ENCODE measurements at places on chromosomes 3 and 15.
A peak's percentile ranks its signal among the peaks of the same experiment; 100 is the strongest.

DNA sequence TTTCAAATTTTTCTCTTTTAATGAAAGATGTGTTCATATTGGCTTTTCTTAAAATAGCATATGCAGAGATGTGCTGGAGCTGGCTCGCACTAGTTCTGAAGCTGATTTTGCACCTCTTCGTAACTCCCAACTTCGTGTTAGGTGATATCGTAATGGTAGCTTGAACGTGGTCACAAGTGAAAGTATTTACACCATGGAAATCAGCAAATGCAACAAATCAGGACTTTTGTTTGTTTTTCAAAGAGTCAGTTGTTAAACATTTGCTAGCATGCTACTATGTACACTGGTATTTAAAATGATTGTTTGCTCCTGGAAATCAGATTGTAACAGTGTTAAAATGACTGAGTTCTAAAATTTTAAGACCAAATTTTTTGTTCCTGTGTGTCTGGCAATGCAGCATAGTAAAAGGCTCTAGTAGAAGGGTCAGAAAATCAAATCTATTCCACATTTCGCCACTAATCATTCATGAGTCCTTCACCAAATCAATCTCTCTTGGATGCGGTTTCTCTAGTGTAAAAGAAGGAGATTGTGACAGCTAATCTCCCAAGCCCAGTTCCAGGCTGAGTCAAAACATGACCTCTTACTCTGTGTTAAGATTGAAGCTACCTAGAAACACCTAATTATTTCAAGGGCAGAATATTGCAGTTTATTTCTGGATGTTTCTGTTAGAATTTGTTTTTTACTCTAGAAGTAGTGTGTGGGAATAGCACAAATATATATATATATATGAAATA lies 34.3 kb upstream of the CMC1 start:
- H3K27ac ChIP-seq, result no peak overlapping the region
- H3K27me3 ChIP-seq, result no peaks in the 10 kb centered on the region
- H3K4me1 ChIP-seq, result no peaks in the 10 kb centered on the region
- H3K36me3 ChIP-seq, result no peaks in the 10 kb centered on the region

DNA sequence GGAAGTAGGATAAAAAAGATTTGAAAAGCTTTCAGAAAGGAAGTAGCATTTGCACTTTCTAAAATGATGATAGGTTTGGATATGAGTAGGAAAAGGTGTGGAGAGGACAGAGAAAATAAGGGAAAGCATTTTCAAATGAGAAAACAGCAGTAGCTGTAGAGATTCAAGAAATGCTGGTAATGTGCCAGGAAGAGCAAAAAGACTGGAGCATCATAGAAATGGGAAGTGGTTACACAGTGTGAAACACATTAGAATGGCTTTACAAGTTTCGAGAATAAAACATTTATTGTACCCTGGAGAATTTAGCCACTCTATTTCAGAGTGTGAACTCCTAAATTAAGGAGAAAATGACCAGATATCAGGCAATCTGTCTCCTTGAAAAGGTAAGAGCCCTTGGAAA lies 108.3 kb upstream of the CHL1 start:
- H3K4me1 ChIP-seq, result no peaks in the 10 kb centered on the region
- H3K27me3 ChIP-seq, result no peaks in the 10 kb centered on the region
- H3K27ac ChIP-seq, result no peak overlapping the region

GRCh38 chr3:49248840-49249227 lies 28.2 kb downstream of the C3orf62 start:
- H3K27me3 ChIP-seq, result no peaks in the 10 kb centered on the region
- DNase-seq, result peak; percentile 51
- no peaks in the 10 kb centered on the region for H3K36me3 ChIP-seq
- H3K4me3 ChIP-seq, result no peak overlapping the region
- peak overlapping the region; percentile 17 for H3K27ac ChIP-seq
- peaks cover 9% of the 10 kb centered on the region for H3K4me1 ChIP-seq

- no peak overlapping the region for H3K27ac ChIP-seq
- DNase-seq, result peak; percentile 17
- H3K4me1 ChIP-seq, result peaks cover 7% of the 10 kb centered on the region
- no peaks in the 10 kb centered on the region for H3K36me3 ChIP-seq
- no peak overlapping the region for H3K4me3 ChIP-seq
- no peaks in the 10 kb centered on the region for H3K27me3 ChIP-seq
These were observed 251.2 kb upstream of the VEPH1 start for GRCh38 chr3:157754451-157754850.

GRCh38 chr3:150074277-150074676 lies 103.6 kb upstream of the PFN2 start:
- no peaks in the 10 kb centered on the region for H3K27me3 ChIP-seq
- no peak overlapping the region for H3K27ac ChIP-seq
- H3K4me3 ChIP-seq, result peak overlapping the region; percentile 51
- peaks cover 27% of the 10 kb centered on the region for H3K4me1 ChIP-seq

GRCh38 chr3:129602309-129602708 lies 4.2 kb downstream of the PLXND1 start:
- peaks cover 52% of the 10 kb centered on the region for H3K4me1 ChIP-seq
- no peak for DNase-seq
- no peak overlapping the region for H3K4me3 ChIP-seq
- H3K36me3 ChIP-seq, result no peaks in the 10 kb centered on the region
- no peaks in the 10 kb centered on the region for H3K27me3 ChIP-seq

GRCh38 chr15:81562986-81563385 lies 189.0 kb upstream of the TMC3 start:
- no peaks in the 10 kb centered on the region for H3K27me3 ChIP-seq
- H3K4me3 ChIP-seq, result no peak overlapping the region
- H3K36me3 ChIP-seq, result no peaks in the 10 kb centered on the region
- DNase-seq, result no peak

DNA sequence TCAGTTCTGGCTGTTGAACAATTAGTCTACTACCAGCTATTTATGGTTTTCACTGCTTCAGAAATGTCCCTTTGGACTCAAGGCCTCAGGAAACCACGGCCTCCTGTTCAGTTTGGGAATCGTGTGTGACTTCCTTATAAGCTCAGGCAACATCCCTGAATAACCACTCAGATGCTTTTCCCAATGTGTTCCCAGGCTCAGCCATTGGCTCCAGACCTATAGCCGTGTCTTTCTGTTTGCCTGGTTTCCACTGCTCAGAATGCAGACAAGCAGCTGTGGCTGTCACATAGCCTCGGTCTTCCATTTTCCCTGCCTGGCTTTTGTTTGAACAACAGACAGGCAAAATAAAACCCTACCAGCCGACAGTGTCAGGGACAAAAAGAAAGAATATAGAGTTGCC lies 63.2 kb upstream of the ATP2B2 start:
- H3K27me3 ChIP-seq, result peaks cover 17% of the 10 kb centered on the region
- no peaks in the 10 kb centered on the region for H3K4me1 ChIP-seq
- H3K4me3 ChIP-seq, result no peak overlapping the region
- H3K36me3 ChIP-seq, result no peaks in the 10 kb centered on the region
- no peak for DNase-seq

GRCh38 chr3:177429771-177430170 lies 232.5 kb upstream of the TBL1XR1 start:
- no peak overlapping the region for H3K4me3 ChIP-seq
- no peaks in the 10 kb centered on the region for H3K36me3 ChIP-seq
- DNase-seq, result no peak
- H3K27ac ChIP-seq, result no peak overlapping the region

DNA sequence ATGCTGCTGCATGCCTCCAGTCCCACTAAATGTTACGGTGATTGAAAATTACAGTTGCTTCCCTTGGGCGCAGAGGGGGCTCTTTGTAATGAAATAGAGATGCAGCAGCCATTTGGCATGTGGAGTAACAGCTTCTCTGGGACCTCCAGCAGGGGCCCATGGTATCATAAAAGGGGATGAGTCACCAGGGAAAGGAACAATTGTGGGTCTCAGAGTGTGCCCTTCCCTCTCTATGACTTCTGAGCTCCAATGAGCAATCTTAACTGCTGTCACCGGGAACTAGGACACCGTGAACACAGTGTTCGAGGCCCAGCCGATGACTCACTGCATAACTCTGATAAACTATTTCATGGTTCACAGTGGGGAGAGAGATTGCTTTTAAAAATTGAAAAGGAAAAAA lies 164.8 kb upstream of the NUDT16 start:
- 0 out of 2 replicates have a peak overlapping the region, but pooled peaks have one; percentile 6 for H3K4me3 ChIP-seq
- H3K27me3 ChIP-seq, result no peaks in the 10 kb centered on the region
- DNase-seq, result peak; percentile 85
- H3K4me1 ChIP-seq, result peaks cover 37% of the 10 kb centered on the region

- no peaks in the 10 kb centered on the region for H3K4me1 ChIP-seq
- no peak overlapping the region for H3K4me3 ChIP-seq
- no peaks in the 10 kb centered on the region for H3K27me3 ChIP-seq
- no peaks in the 10 kb centered on the region for H3K36me3 ChIP-seq
- no peak for DNase-seq
- no peak overlapping the region for H3K27ac ChIP-seq
These were observed 390.6 kb upstream of the CFAP20DC start for GRCh38 chr3:59440285-59441028.

DNA sequence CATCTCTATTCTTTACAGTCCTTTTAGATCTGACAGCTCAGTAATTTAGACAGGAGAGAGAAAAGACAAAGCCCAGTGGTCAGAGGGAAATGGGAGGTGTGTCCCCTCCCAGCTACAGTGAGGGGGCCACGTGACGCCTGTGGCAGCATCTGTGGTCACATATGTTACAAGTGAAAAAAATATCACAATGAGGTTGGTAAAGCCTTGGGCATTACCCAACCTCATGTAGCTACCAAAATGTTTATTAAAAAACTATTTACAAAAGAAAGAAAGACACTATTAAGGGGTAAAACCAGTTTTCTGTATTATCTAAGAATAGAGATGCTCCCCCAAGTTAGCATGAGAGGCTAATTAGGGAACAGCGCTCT lies 42.9 kb upstream of the PLCL2 start:
- H3K27ac ChIP-seq, result no peak overlapping the region
- no peak overlapping the region for H3K4me3 ChIP-seq
- no peaks in the 10 kb centered on the region for H3K27me3 ChIP-seq
- no peak for DNase-seq
- no peaks in the 10 kb centered on the region for H3K4me1 ChIP-seq
- H3K36me3 ChIP-seq, result no peaks in the 10 kb centered on the region

- H3K4me3 ChIP-seq, result no peak overlapping the region
- no peak overlapping the region for H3K27ac ChIP-seq
- peaks cover 2% of the 10 kb centered on the region for H3K27me3 ChIP-seq
- no peak for DNase-seq
These were observed 48.3 kb downstream of the PRTG start for GRCh38 chr15:55694652-55695150.

DNA sequence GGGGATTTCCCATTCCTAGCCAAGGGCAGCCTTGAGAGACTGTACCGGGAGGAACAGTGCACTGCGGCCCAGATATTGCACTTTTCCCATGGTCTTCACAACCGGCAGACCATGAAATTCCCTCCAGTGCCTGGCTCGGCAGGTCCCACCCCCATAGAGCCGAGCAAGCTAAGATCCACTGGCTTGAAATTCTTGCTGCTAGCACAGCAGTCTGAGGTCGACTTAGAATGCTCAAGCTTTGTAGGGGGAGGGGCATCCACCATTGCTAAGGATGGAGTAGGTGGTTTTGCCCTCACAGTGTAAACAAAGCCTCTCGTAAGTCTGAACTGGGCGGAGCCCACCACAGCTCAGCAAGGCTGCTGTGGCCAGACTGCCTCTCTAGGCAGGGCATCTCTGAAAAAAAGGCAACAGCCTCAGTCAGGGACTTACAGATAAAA lies 156.3 kb downstream of the FRMD5 start:
- DNase-seq, result no peak
- peaks cover 25% of the 10 kb centered on the region for H3K4me1 ChIP-seq
- no peak overlapping the region for H3K4me3 ChIP-seq
- H3K27me3 ChIP-seq, result no peaks in the 10 kb centered on the region
- H3K36me3 ChIP-seq, result no peaks in the 10 kb centered on the region

GRCh38 chr3:127888564-127889107 lies 26.4 kb upstream of the KBTBD12 start:
- H3K4me1 ChIP-seq, result peaks cover 6% of the 10 kb centered on the region
- peak overlapping the region; percentile 63 for H3K27ac ChIP-seq
- no peak overlapping the region for H3K4me3 ChIP-seq
- no peaks in the 10 kb centered on the region for H3K36me3 ChIP-seq
- H3K27me3 ChIP-seq, result no peaks in the 10 kb centered on the region
